ENCODE measurements at places on chromosomes 3 and 15.
A peak's percentile ranks its signal among the peaks of the same experiment; 100 is the strongest.

DNA sequence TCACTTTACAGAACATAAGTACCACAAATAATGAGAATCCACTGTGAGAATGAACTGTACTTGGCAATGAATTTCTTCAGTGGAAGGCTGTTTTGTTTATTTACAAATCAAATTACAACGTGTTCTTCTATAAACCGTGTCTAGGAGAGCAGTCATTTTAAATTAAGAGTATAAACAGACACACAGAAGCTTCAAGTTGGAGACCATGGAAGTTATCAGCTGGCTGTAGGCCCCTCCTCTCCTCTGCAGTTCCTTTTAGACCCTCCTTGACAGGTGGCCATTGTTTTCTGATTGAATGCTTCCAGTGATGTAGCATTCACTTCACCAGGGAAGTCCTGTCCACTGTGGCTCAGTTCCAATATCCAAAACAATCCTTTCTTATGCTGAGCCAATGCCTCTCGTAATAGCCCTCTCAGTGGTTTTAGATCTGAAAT lies 7.3 kb upstream of the MAPK6 start:
- no peak for DNase-seq

- peak; percentile 30 for DNase-seq
Measured at GRCh38 chr3:74613521-74614106, 845 bp downstream of the CNTN3 start.

- no peak for DNase-seq
Measured at GRCh38 chr15:55907797-55908196, 85.6 kb downstream of the NEDD4 start.

DNA sequence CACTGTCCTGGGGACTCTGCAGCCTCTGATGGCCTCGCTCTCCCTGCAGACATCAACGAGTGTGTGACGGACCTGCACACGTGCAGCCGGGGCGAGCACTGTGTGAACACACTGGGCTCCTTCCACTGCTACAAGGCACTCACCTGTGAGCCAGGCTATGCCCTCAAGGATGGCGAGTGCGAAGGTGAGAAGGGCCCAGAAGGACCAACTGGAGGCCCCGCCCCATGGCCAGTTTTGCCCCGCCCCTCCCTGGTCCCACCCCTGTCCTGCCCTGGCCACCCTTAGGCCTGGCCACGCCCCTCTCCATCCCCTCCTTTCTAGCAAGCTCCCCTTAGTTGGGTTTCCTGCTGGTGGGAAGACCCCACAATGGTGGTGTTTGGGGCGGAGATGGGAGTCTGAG lies 77.5 kb downstream of the FBLN2 start:
- DNase-seq, result no peak

GRCh38 chr3:27200721-27201489 lies 168.3 kb downstream of the NEK10 start:
- no peak for DNase-seq

DNA sequence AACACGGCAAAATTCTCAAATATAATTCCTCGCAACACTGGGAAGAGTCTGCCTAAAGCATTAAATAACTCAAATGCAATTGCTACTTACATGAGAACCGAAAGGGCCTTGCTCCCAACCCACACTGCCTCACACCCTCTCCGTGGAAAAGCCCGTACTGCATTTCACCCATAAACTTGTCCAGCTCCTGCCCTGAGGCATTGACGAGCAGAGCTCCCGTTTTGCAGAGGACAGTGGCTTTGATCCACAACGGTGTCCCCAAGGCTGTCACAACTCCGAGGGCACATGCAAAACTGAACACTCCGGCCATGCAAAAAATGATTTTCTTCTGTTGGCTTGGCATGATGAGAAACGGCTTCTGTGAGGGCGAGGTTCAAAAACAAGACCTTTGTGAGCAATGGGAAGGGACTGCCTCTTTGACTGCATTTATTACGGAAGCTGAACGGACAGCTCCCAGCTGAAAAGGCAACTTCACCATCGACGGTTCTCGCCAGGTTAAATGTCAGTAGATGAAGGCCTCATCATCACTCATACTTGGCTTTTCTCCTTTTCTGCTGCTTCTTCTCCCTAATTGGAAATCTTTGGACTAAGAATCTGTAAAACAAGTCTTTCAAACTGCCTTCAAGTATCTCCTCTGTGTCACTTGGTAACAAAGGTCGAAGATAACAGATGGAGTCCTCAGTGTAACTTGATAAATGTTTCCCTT lies at the start of gene CLRN1:
CLRN1 (minus strand) TSS at position 362 of the 706 bp plus-strand sequence; CDS start at position 343, 19 bp downstream.
- DNase-seq, result no peak

GRCh38 chr3:198046120-198046857 lies 86.3 kb downstream of the LMLN start:
- no peak for DNase-seq

DNA sequence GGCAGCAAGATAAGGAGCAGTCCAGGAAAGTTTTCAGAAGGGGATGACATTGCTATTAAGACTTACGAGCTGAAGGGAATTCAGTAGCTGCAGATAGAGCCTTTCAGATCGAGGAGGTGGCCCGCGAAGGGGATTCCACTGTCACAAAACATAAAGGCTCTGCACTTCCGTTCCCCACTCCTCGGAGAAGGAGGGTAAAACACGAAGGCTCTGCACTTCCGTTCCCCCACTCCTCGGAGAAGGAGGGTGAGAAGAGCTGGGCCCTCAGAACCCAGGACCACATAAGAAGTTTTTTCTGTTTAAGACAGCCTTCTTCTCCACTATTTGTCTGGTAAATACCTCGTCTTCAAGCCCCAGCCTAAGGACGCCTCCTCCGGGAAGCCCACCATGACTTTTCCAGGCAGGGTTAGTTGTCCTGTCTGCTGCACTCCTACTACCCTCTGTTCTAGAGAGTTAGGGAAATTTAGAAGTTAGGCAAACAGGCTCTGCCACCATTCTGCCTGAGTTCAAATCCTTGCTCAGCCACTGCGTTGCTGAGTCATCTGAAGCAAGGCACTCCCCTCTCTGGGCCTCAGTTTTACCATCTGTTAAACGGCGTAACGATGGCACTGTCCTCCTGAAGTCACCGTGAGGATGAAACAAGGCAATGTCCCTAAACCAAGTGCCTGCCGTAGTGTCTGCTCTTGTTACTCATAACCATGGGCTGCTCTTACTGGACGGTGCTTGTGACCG lies 134.1 kb upstream of the HES1 start:
- DNase-seq, result no peak

DNA sequence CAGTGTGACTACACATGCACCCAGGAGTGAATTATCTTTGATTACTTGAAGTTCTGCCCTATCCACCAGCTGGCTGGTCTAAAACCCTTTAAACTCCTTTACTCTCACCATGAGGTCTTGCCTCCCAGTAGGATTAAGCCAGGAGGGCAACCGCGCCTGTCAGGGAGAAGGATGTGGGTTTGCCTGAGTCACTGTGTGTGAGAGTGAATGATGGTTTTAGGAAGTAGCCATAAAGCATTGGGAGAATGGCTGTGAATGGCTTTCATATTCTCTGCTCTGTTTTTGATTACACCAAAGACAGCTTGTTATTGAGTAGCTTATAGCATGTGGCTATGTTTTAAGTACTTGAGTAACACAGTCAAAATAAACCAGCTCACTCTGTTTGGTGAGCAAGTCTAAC lies 637.7 kb upstream of the TBL1XR1 start:
- DNase-seq, result no peak

DNA sequence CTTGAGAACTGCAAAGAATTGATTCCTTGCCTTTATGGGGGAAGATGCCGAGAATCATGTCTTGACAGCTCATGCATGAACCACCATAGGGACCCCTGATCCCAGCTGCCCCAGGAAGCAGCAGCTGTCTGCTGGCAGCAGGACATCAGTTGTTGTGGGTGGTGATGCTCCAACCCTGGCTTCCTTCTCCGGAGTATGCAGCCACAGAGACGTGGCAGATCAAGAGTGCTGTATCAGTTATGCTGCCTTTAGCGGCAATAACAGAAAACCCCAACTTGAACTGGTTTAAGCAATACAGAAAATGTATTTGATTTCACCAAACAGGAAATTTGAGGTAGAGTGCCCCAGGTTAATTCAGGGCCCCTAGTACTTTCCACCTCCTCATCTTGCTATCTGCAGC lies 92.2 kb upstream of the TNFAIP8L3 start:
- DNase-seq, result no peak

DNA sequence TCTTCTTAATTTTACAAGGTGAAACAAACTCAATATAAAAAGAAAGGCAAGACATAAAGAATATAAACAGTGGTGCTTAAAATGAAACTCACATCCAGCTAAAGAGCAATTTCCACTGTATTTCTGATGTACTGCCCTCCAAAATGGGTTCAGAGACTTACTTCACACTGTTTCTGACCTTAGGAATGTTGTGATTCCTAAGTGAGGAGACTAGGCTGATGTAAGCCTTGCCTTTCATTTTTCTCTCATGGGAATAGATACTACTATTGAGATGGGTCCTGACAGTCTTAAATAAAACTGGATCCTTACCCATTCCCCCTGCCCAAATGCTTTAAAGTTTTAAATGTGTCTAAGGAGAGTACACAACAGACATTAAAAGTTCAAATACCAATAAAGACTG lies 86.9 kb downstream of the CBLB start:
- DNase-seq, result no peak

DNA sequence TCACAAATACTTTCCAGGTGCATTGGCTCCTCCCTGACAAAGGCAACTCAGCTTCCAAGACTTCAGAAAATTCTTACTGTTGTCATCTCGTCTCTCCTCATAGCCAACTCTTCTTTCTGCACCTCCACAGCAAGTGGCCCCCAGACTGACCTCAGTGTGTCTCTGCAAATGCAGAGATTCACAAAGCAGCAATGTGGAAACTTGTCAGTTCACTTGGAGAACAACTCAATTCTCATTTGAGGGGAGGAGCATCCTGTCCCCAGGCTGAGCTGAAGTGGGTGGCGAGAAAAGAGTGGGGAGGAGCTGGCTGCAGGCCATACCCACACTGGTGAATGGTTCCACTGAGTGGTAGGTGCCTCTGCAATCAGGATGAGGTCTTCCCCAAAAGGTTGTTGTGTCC lies 248.7 kb upstream of the IL12A start:
- peak; percentile 25 for DNase-seq

- no peak for DNase-seq
Measured at GRCh38 chr15:97482521-97482920, 478.0 kb upstream of the ARRDC4 start.

GRCh38 chr3:132253262-132253878 lies 63.8 kb upstream of the ACP3 start:
- peak; percentile 20 for DNase-seq

DNA sequence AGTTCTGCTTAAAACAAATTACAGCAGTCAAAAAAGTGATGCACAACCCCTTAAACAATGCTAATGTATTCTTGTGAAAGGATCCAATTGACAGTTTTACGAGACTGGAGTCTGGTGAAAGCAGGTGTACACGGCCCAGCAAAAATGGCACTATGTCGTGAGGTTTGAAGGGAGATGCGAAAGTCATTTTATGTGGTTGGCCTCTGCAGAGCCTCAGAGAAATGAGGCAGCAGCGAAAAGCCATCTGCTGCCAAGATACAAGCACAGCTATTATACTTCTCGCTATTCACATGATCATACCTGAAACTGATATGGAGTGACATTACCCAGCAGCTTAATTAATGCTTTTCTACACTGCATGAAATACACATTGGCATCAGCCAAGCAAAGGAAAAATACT lies 36.4 kb downstream of the MECOM start:
- no peak for DNase-seq

GRCh38 chr3:124770336-124771082 lies 40.3 kb downstream of the UMPS start:
- DNase-seq, result peak; percentile 74

DNA sequence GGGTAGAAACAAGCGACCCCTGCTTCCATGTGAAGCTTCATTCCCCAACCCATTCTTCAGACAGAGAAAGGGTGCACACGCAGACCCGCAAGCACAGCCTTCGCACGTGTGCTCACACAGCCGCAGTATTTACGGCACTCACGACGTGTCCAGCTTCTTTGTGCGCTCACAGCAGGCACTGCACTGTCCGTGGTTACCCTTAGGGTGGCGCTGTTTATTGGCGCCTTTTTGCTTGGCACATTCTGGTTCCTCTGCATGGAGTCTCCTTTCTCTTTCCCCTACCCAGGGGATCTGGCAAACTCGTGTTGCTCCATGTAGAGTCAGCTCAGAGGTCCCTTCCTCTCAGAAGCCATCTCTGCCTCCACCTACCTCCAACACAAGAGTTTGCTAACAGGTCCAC lies 115.1 kb downstream of the SLCO3A1 start:
- DNase-seq, result no peak

GRCh38 chr3:157527131-157527881 lies 24.1 kb upstream of the VEPH1 start:
- DNase-seq, result no peak

GRCh38 chr3:51676102-51676640 lies 5.1 kb downstream of the TEX264 start:
- no peak for DNase-seq

DNA sequence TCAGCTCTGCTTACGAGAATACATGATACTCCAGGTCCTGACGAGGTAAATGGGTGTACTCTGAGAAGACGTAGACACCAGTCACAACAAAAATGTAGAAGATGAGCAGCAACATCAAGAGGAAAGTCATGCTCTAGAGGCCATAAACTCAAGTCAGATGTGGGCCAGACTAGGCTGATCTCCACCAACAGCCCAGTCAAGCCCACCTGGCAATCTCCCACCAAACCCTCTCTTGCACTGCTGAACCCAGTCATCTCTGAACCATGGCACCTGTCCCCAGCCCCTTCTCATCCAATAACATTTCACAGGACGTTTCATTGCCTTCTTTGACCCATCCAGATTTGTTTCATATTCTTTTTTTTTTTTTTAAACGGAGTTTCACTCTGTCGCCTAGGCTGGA lies 10.8 kb upstream of the PDIA3 start:
- no peak for DNase-seq

DNA sequence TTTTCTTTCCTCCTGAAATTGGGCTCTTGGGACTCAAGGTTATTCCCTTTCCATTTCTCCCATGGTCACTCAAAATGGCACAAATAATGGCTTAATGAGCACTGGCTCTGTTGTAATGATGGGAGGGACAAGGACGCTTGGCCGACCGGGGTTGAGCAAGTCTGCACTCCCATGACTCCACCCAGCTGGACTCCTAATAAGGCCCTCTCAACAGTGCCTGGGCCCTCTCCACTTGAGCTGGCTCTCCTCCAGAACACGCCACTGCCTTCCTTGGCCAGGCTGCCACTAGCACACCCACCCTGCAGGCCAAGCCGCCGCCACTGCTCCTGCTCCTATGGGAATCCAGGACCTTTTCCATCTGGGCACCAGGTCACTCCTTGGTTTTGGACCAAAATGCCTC lies 42.3 kb downstream of the ADCY5 start:
- DNase-seq, result peak; percentile 79

DNA sequence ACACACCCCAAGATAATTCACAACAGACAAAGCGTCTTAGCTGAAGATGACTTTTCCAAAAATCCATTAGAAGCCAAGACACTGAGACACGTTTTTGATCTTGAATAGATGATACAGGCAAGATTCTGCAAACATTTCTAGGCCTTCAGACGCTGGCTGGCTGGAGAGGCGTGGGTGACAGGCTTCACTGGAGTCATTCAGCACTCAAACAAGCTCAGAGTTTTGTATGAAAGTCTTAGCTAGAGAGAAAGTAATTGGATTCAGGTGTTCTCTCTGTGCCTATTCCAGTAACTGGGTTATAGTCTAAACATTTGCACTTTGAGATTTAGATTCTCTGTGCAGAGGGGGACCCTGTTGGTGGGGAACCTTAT lies 147.7 kb upstream of the BHLHE40 start:
- no peak for DNase-seq
